NCI-H1048 (cell line): ENCODE measurements at places on chromosomes 16 and 17.

- no peak for DNase-seq
These were observed 30.8 kb downstream of the PRKCB start for GRCh38 chr16:23866621-23867020.

DNA sequence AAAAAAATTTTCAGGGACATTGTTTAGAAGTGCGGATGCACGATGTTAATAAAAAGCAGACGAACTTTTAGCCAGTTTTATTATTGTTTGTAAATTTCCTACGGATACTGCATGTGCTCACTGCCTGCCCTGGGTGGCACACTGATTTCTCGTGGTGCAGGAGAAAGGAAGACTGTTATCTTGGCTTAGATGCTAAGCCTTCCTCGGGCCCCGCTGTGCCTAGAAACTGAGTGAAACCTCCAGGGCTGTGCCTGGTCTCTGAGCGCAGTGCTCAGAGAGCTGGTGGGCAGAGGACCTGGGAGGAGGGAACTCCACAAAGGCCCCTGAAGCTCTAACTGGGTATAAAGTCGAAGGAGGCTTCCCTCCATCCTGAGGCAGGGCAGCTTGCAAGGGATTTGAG lies 35.4 kb upstream of the TNRC6C start:
- DNase-seq: no peak

- DNase-seq: no peak
These were observed 133.2 kb upstream of the CHMP6 start for GRCh38 chr17:80858301-80859001.

- no peak for DNase-seq
These were observed 2.1 kb downstream of the KRT33B start for GRCh38 chr17:41367426-41368075.

- no peak for DNase-seq
These were observed 199.1 kb upstream of the C17orf78 start for GRCh38 chr17:37176723-37177122.

GRCh38 chr17:64707050-64707591 lies 45.0 kb upstream of the SMURF2 start:
- DNase-seq: no peak

DNA sequence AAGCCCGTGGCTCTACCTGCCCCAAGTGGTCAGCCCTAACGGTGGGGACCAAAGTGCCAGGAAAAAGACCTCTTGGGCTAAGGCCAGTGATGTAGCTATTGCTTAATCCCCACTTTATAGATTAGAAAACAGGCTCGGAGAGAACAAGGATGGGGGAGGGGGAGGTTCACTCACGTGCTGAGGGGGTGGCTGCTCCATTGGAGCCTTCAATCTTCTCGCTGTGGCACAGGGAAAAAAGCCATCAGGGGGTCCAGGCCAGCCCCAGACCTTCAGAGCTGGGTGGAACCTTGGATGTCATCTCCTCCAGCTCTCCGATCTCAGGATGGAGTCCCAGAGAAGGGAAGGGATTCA lies 45.9 kb downstream of the SRCIN1 start:
- no peak for DNase-seq

DNA sequence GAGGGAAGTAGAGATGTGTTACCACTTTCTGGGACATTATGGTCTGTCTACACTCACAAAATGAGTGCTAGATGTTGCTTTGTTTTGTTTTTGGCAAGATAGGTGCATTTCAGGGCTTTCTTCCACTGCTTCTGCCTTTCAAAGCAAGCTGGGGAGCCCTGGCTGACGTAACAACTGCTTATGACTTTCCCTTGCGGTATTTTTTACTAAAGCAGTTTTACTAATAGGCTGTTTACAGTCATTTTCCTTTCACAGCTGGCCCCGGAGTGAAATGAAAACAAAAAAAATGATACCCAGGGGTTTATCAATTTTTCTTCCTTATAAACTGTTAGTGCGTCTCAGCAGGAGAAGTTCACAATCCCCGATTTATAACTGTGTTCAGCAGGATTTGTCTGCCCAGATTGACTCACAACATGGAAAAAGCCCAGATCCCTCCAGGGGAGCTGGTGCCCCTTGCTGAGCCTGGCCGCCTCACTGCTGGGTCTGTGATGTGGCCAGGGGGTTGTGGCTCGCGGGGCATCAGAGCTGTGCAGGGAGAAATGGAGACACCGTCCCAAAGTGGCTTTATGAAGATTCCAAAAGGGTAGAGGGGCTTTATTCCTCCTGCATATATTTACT lies 184.4 kb upstream of the HS3ST3A1 start:
- no peak for DNase-seq

DNA sequence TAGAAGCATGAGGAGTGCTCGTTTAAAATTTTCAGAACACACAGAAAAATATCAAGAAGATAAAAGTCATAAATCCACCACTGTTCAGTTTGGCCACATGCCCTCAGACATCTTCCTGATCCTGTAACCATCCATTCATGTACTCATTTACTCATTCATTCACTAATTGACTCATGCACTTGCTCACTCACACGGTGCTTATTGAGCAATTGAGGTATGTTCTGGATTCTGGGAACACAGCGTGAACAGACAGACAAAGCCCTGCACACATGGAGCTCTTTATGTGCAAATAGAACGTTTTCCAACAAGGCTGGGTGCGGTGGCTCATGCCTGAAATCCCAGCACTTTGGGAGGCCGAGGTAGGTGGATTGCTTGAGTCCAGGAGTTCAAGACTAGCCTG lies 10.2 kb upstream of the NATD1 start:
- DNase-seq: no peak

DNA sequence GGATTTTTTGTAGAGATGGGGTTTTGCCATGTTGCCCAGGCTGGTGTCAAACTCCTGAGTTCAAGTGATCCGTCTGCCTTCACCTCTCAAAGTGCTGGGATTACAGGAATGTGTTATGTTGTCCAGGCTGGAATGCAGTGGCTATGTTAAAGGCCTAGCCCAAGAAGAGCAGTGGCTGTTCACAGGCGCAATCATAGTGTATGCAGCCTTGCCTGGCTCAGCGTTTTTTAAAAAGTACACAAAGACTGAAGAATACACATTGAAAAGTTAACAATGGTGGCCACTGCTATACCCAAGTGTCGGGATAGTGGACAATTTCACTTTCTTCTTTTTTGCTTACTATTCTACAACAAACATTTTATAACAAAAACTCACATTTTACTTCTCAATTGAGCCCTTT lies 7.0 kb downstream of the DERL2 start:
- no peak for DNase-seq

GRCh38 chr17:48841395-48841831 lies 10.6 kb downstream of the CALCOCO2 start:
- no peak for DNase-seq

DNA sequence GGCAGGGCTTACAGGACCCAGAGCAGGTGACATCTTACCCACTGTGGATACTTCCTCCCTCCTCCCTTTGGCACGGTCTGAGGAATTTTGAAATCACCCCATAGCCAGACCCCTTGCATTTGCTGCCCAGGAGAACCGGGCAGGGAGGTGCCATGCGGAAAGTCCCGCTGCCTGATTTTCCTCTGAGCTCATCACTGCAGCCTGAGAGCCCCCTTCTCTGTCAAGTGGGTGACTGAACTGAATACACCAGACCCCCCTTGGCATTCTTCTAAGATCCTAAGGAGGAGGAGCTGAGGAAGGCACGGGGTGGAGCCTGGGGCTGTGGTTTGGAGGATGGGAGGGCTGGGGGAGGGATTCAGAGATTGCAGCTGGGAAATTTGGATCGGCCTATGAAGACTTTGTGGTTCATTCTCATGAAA lies 173.4 kb downstream of the RAB11FIP4 start:
- DNase-seq: no peak

DNA sequence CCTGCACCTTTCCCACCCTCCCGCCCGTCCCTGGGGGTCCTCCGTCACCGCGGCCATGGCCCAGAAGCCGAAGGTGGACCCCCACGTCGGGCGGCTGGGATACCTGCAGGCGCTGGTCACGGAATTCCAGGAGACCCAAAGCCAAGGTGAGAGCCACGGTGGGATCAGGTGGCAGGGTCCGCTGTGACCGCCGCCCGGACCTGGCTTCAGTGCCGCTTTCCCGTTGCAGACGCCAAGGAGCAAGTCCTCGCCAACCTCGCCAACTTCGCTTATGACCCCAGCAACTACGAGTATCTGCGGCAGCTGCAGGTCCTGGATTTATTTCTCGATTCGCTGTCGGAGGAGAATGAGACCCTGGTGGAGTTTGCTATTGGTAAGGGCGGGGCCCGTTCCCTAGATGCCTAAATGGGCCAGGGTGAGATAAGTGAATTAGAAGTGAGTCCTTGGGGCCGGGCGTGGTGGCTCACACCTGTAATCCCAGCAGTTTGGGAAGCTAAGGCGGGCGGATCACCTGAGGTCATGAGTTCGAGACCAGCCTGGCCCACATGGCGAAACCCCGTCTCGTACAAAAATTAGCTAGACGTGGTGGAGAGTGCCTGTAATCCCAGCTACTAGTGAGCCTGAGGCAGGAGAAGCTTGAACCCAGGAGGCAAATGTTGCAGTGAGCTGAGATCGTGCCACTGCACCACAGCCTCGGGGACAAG lies 617 bp downstream of the ARMC7 start:
- no peak for DNase-seq

- no peak for DNase-seq
These were observed 9.9 kb downstream of the TBX4 start for GRCh38 chr17:61461967-61462718.

DNA sequence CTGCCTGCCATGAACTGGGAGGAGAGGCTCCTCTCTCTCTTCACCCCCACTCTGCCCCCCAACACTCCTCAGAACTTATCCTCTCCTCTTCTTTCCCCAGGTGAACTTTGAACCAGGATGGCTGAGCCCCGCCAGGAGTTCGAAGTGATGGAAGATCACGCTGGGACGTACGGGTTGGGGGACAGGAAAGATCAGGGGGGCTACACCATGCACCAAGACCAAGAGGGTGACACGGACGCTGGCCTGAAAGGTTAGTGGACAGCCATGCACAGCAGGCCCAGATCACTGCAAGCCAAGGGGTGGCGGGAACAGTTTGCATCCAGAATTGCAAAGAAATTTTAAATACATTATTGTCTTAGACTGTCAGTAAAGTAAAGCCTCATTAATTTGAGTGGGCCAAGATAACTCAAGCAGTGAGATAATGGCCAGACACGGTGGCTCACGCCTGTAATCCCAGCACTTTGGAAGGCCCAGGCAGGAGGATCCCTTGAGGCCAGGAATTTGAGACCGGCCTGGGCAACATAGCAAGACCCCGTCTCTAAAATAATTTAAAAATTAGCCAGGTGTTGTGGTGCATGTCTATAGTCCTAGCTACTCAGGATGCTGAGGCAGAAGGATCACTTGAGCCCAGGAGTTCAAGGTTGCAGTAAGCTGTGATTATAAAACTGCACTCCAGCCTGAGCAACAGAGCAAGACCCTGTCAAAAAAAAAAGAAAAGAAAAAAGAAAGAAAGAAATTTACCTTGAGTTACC lies 36.7 kb upstream of the STH start:
- DNase-seq: no peak

DNA sequence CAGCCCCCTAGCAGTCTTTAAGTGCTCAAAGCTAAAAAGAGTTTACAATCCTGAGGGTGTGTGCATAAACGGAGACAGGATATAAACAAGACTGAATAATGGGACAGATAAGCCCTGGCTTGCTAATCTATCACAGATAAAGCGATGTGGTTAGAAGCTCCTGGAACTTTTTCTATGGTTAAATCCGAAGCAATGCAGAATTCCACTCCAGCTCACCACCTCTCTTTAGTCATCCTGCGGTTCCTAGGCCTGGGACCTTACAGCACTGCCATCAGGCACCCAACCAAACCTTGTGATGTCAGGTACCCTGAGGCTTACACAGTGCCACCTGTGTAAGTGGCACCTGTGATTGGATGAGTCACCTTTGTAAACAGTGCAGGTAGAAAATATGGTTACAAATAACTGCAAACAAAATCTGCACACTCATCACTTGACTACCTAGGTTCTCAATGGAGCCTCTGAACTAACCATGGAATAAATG lies 31.5 kb upstream of the B4GALNT2 start:
- DNase-seq: no peak

DNA sequence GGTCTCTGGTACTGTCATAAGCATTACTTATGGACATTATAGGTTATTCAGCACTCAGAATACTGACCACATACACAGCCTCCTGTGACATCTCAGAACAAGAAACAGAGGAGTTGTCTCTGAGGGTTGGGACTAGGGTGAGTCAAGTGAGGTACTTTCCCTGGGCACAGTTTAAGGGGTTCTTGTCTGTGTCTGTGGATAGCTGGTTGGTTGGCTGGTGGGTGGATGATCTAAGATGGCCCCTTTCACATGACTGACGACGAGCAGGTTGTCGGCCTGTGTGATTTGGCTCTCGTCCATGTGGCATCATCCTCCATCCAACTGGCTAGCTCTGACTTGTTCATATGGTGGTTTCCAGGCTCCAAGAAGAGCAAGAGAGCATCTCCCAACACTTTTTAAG lies 163.9 kb downstream of the PRKCB start:
- no peak for DNase-seq

GRCh38 chr16:72841506-72841905 lies 206.4 kb downstream of the ZFHX3 start:
- DNase-seq: no peak

DNA sequence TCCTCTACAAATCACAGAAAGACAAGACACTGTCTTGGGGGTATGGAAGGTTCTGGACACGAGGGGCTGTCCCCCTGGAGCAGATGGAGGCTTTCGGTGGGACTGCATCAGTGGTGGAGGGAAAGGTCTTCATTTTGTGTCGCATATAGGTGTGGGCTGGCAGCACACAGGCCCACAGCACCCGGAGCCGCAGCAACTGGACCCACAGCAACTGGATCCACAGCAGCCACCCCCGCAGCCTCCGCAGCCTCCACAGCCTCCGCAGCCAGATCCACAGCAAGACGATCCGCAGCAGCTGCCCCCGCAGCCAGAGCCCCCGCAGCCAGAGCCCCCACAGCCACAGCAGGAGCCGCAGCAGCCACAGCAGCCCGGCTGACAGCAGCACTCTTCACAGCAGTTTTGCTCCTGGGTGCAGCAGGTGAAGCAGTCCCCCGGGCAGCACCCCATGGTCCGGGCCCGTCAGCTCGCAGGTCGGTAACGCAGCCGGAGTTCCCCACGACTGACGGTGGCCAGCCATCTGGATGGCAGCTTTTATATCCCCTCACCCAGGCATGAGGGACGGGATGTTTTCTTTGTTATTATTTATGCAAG lies at the start of gene KRTAP17-1:
KRTAP17-1 (minus strand) TSS at position 507 of the 591 bp plus-strand sequence; CDS start at position 447, 60 bp downstream.
- DNase-seq: no peak

DNA sequence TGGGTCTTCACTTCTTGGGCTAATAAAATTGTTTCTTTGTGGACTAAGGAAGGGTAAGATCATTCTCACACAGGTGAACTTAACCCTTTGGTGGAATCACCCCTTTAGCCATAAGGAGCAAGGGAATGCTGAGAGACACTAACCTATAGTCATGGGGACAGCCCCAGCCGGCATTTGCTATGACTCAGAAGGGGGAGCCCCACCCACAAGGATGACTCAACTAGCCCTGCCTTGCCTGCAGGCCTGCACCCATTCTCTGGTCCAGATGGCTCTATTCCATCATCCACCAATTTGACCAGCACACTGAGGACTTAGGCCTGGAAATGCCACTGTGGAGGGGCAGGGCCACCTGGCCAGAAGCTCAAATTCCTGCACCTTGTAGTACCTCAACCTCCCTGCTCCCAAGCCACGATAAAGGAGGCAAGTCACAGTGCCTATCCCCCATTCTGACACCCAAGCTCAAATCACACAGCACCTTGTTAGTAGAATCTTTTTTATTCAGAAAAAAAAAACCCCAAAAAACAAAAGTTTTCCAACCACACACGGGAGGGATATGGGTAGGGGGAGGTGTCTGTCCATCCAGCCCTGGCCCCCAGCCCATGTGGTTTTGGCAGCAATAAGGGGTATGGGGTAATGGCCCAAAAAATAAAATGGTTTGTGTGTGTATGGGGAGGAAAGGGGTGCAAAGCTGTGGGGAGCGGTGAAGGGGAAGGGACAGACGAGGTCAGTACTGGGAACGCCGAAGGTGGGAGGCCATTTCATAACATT lies 3.0 kb downstream of the PFN1 start:
- DNase-seq: no peak
